ENCODE measurements at places on chromosomes 13 and 19.

GRCh38 chr13:32914686-32915085, 101.5 kb upstream of the KL start:
- DNase-seq = no peak

GRCh38 chr19:14795078-14795721, 16.8 kb upstream of the ADGRE2 start:
- no peak for DNase-seq

- no peak for DNase-seq
These were observed 1396.1 kb upstream of the MIR17HG start for GRCh38 chr13:89951341-89951740.

GRCh38 chr13:113965968-113966884, 7.7 kb downstream of the C13orf46 start:
- DNase-seq = no peak

DNA sequence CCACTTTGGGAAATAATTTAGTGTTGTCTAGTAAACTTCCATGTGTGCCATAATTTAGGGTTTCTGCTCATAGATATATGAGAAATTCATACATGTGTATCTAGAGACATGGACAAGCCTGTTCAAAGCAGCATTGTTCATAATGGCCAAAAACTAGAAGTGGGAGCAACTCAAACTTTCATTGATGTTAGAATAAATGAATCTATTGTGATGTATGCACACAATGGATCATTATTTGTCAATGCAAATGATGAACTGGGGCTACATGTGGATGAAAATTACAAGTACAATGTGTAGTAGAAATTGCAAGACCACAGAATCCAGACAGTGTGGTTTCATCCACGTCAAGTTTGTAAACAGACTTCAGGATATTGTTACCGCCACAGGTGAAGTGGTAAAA, 284.7 kb downstream of the SLC7A1 start:
- DNase-seq = no peak

GRCh38 chr13:111540486-111540885, 220.0 kb downstream of the TEX29 start:
- no peak for DNase-seq

GRCh38 chr13:111354789-111355188, 34.3 kb downstream of the TEX29 start:
- no peak for DNase-seq

GRCh38 chr19:4543842-4544647, 4.2 kb upstream of the LRG1 start:
- no peak for DNase-seq

DNA sequence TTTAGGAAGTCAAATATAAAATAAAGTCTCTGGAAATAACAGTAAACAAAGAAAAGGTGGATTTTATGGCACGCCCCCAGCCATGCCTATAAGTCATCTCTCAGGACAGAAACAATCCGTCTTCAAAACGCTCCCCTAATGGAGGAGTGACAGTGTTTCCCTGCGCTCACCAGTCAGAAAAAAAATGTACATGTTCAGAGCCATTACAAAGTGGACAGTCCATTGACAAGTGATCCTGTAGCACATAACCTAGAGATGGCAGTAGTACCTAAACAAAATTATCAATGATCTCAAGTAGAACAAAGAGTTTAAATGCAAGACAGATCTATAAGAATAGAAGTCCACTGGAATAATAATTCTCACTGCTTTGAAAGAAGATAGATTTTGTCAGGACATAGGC, 891.7 kb upstream of the MIR17HG start:
- no peak for DNase-seq

GRCh38 chr19:1540365-1540925, 16.6 kb downstream of the PLK5 start:
- DNase-seq = no peak

DNA sequence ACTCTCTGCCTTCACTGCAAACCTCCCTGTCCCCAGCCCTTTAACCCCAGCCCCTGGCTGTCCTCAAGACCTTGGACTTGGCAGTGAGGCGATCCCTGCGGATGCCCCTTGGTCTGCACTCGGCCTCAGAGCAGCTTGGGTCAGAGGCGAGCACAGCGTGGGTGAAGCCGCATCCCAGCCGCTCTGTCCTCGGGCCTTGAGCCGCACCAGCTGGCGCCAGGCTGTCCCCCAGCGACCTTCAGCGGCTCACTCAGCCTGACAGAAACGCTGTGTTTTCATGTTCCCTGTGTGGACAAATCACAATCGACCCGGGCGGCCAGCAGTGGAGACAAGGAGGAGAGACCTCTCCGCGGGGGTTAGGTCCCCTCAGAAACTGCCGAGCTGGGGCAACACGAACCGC, 52.0 kb downstream of the GNG7 start:
- no peak for DNase-seq

DNA sequence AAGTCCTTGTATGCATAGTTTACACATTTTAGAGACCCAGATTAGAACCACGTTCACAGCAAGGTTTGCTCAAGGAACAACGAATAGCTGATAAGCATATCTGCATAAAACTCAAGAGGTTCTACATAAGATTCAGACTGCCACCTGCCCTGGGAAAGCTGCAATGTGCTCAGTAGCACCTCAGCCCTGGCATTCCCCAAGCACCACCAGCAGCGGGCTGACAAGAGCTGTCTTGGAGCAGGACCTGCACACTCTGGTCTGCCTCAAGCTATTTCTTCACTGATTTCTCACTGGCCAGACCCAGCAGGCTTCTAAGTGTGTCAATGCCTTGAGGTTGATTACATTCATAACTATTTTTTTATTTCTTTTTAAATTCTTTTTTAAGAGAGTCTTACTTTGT, 65.8 kb upstream of the UQCRFS1 start:
- no peak for DNase-seq

GRCh38 chr19:1445185-1445931, 4.6 kb upstream of the APC2 start:
- peak; percentile 88 for DNase-seq

- no peak for DNase-seq
These were observed 2.8 kb downstream of the AP3D1 start for GRCh38 chr19:2148482-2149135.

DNA sequence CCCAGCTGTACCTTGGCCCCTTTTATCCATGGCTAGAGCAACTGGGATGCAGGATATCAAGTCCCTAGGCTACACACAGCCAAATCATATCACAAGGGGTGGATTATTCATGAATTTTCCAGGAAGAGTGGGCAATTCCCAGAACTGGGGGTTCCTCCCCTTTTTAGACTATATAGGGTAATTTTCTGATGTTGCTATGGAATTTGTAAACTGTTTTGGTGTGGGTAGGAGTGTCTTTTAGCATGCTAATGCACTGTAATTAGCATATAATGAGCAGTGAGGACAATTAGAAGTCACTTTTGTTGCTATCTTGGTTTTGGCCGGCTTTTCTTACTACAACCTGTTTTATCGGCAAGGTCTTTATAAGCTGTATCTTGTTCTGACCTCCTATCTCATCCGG, 18.0 kb upstream of the IGFL4 start:
- DNase-seq = no peak

DNA sequence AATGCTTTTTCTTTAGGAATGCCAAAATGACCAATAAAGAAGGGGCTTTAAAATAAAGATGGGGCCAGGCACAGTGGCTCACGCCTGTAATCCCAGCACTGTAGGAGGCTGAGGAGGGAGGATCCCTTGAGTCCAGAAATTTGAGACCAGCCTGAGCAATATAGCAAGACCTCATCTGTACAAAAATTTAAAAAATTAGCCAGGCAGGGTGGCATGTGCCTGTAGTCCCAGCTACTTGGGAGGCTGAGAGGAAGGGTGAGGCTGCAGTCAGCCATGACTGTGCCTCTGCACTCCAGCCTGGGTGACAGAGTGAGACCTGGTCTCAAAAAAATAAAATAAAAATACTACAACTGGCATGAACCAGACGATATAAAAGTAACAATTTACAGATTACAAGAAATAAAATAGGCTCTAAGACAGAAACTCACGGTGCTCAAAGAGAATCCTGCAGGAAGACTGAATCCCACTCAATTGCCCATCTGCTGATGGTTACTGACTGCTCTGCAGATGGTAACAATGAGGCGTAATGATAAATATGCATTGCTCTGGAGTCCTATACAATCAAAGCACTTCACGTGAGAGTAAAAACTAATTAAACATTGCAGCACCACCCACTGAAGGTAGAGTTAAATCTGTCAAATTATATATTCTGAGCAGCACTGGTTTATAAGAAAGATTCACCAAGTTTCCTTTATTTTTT, 93.2 kb downstream of the LHFPL6 start:
- no peak for DNase-seq

DNA sequence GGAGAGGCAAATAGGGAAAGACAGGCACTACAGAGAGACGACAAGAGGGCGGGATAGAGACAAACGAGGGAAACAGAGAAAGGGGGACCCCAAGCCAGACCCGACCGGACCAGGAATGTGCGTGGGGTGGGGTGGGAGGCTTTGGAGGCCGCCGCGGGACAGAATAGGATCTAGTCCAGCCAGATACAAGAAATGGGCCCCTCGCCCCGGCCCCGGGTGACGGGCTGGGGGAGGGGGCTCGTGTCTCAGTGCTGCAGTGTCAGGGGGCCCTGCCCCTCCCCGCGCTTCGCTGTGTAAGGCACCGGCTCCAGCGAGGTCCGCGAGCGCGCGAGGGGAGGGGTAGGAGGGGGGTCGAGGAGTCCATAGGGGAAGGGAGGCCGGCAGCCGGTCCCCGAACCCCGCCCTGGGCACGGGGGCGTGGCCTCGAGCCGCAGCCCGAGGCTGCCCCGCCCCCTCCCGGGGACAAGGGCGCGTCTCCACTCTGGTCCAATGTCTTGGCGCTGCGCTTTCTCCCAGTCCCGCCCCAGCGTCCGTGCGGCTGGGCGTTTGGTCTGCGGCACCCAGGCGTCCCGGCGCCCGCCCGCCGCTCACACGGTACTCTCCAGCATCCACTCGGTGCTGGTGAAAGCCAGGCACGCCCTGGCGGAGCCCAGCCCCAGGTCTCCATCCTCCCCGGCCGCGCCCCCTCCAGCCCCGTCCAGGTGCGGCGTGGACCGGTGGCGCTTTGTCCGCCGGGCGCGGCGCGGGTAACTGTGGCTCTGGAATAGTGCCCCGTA, 11.0 kb downstream of the IFNL1 start:
- no peak for DNase-seq

- no peak for DNase-seq
These were observed 222.9 kb downstream of the RFC3 start for GRCh38 chr13:34040863-34041262.

- no peak for DNase-seq
These were observed 36.6 kb downstream of the SERTM1 start for GRCh38 chr13:36710396-36710795.

GRCh38 chr13:56932104-56932503, 208.6 kb upstream of the PRR20A start:
- no peak for DNase-seq

GRCh38 chr19:3881272-3882040, 971 bp downstream of the ATCAY start:
- no peak for DNase-seq

- no peak for DNase-seq
These were observed 83.7 kb downstream of the NALCN start for GRCh38 chr13:101332583-101332982.

DNA sequence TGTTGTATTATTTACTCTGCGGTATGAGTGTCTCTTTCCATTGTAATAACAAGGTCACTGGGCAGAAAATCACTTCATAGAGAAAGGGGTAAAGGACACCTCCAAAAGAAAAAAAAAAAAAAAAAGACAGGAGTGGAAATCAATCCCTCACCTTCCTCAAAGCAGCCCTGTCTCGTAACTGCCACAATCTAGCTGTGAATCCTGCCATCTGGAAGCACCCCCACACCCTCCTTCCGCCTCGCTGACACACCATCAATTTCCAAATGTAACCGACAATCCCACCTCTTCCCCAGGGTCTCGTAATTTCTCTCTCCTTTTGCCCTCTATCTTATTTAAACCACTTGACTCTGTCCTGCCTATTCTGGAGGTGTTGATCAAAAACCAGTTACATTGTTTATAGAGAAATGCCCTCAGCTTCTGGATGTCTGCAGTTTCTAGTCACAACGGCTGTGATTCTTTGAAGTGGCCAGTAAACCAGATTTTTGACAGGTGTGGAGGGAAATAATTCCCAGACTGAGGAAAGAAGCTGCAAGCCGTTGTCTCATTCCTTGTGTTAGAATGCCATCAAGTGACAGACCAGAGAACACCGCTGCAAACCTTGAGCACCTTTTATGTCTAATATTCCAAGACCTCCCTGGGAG, 9.1 kb upstream of the POP4 start:
- DNase-seq = no peak

GRCh38 chr13:50589139-50589538, 254.4 kb downstream of the DLEU7 start:
- DNase-seq = no peak

GRCh38 chr19:11882606-11883005, 5.0 kb upstream of the ZNF69 start:
- no peak for DNase-seq

DNA sequence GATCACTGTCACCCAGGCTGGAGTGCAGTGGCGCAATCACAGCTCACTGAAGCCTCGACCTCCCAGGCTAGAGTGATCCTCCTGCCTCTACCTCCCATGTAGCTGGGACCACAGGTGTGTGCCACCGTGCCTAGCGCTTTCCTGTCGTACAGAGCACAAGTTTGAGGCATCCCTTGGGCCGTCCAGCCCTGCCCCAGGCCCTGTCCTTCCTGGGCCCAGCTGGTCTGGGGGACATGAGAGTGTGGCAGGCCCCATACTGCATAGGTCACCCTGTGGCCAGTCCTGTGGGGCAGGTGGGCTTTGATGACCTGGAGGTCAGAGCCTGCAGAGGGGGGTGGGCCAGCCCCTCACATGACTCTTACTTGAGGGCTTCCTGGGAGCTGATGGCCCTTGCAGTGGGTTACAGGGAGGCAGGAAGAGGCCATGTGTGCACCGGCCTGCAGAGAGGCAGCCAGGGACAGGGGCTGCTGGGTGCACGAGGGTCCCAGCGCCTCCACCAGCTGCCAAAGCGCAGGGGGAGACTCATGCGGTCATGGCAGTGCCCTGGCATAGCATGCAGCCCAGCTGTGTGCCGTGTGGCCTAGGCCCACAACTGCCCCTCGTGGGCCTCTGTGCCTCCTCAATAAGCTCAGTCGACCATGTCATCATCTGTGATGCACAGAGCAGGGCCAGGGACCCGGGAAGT, 61.4 kb downstream of the KDM4B start:
- no peak for DNase-seq

DNA sequence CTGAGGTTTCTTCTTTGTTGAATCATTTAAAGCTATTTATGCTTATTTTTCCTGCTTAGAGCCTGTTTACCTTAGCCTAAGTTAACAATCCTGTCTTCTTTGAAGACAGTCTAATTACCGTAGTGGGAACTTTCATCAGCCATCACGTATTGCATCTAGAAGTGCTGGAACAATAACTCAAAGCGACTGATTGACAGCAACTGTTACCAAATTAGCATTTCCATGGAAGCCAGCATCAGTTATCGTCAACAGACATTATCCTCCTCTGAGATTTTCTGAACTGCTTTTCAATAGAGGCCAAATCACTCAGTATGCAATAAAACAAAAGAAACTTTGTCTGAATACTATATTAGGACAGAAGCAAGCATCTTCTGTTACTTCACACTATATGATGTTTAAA, 433.3 kb upstream of the SLITRK1 start:
- no peak for DNase-seq

DNA sequence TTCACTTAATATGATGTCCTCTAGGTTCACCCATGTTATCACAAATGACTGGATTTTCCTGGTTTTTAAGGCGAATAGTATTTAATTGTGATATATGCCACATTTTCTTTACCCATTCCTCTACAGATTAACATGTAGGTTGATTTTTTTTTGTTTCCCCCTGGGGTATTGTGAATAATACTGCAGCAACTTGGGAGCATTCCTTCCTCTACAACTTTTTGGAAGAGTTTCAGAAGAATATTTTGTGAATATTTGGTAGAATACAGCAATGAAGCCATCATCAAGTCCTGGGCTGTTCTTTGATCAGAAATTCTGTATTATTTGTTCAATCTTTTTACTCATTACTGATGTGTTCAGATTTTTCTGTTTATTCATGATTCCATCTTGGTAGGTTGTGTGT, 5.6 kb upstream of the ZNF331 start:
- DNase-seq = no peak

Measured in GM18507 (cell line).